ENCODE measurements at places on chromosomes 11 and 22.

DNA sequence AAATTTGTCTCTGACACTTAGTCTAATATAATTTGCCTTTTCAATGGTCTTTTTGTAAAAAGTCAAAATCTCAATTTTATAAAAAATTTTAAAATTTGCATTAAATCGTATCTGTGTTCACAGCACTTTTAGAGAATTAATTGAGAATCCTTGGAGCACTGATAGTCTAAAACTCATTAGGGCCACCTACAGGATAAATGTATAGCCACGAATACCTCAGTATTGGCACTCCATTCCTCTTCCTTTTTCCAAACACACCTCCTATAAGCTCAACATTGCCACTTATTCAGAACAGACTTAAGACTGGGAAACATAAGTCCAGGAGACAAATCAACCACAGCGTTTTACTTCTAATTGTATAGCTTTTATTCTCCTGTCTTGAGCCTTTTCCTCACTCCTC lies 776.0 kb upstream of the ARHGAP42 start:
- no peak for DNase-seq

GRCh38 chr22:23122216-23122957 lies 19.4 kb downstream of the RSPH14 start:
- no peak for DNase-seq

DNA sequence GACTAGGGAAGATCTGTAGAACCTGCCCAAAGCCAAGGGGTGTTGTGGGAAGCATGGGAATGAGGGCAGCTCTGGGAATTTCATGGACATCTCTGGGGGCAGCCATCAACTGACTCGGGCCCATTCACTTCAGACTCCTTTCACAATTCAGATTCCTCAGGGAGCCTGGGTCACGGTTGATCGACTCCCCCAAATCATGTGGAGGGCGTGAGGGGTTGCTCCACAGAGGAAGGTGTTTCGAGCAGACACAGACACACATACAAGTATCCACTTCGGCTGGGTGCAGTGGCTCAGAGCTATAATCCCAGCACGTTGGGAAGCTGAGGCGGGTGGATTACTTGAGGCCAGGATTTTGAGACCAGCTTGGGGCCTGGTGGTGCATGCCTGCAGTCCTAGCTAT lies 15.7 kb downstream of the STX3 start:
- no peak for DNase-seq

GRCh38 chr11:133086518-133086917 lies 445.8 kb downstream of the OPCML start:
- no peak for DNase-seq

DNA sequence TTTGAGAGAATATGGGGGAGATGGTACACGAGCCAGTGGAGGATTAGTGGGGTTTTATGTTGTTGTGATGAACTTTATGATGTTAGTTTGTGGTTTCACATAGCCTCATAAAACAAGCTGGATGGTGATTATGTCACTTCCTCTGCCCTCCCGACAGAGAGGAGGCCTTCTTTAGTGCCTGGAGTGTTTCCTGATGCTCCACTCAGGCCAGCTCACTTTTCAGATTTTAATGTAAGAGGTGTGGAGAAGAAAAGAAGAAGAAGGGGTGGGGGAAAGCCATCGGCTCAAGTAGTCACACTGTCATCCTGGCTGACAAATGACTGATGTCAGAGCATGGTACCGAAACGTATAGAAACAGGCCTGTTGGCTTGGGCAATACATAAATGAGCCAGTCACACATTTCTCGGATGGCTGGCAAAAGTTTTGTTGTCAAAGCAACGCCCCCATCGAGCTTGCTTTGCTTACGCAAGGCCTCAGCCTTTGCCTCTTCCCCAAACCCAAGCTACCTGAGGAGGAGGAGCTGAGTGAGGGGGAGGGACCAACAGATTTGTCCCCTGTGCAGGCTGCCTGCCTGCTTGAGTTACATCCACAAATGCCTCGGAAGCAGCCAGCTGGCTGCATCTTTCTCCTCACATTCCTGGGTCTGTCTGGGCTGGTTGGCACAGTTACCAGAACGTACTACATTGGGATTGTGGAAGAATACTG lies at the start of gene HEPHL1:
Gene HEPHL1, plus strand, starts transcription at position 578 of the 705 bp plus-strand sequence. Its CDS starts 15 bp downstream, at position 593.
- DNase-seq = no peak

Data from NCI-H187 treated with DMSO at 0.1 percent for 48 hours (cell line).